ENCODE measurements at places on chromosomes 12 and 14.

DNA sequence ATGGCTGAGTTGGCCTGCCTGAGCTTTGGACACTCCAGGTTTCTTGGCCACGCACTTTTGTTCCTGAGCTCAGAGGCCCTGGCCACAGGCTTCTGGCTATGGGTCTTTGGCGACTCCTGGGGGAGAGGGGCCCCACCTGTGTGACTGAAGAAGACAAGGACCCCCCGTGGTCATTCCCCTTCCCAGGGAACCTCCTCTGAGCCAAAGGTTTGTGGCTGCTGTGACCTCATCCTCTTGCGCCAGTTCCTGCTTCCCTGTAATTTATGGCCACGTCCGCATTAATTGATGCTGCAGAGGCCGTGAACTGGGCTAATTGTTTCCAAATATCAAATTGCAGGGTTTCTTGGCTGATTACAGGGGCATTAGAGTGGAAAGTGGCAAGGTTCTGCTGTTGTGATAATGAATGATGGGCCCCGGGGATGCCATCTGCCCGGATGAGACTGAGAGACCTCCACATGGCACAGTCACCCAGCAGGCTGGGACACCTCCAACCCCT, 27.6 kb upstream of the NOS1 start:
- no peak for DNase-seq

- no peak for DNase-seq
Measured at GRCh38 chr12:117513353-117513752, 151.9 kb upstream of the NOS1 start.

- DNase-seq, result no peak
Measured at GRCh38 chr14:101972126-101972866, 7.9 kb downstream of the DYNC1H1 start.

GRCh38 chr14:103061482-103061976, 4.2 kb upstream of the CDC42BPB start:
- DNase-seq, result no peak

DNA sequence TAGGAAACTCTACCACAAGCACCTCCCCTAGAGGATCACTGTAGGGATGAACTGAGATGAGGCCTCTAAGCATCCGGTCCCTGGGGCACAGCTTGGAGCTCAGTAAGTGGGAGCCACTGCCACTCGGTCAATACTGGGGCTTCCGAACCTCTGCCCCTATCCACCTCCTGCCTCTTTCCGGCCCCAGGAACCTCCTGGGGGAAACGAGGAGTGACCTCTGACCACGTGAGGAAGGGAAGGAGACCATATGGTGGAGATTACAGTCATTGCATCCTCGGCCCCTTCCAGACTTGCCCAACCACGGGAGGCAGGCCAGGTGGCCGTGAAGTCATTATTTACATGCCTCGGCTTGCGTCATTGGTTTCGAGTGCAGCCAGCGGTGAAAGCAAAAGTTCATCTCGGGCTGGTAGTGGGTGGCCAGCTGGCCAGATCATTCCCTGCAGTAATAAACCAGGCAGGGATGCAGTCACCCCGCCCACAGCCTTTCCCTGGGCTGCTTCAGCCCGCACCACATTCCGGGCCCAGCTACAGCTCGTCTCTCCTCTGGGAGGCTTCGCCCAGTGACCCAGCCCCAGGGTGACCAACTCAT, 65.4 kb downstream of the C14orf132 start:
- no peak for DNase-seq

GRCh38 chr12:3520711-3521110, 29.7 kb downstream of the PRMT8 start:
- DNase-seq, result no peak

DNA sequence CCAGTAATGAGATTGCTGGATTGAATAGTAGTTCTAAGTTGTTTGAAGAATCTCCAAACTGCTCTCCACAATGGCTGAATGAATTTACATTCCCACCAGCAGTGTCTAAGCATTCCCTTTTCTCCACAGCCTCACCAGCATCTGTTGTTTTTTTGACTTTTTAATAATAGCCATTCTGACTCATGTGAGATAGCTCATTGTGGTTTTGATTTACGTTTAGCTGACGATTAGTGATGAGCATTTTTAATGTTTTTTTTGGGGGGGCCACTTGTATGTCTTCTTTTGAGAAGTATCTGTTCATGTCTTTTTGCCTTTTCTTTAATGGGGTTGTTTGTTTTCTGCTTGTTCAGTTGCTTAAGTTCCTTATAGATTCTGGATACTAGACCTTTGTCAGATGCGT, 8.1 kb upstream of the SLC15A5 start:
- DNase-seq, result no peak

DNA sequence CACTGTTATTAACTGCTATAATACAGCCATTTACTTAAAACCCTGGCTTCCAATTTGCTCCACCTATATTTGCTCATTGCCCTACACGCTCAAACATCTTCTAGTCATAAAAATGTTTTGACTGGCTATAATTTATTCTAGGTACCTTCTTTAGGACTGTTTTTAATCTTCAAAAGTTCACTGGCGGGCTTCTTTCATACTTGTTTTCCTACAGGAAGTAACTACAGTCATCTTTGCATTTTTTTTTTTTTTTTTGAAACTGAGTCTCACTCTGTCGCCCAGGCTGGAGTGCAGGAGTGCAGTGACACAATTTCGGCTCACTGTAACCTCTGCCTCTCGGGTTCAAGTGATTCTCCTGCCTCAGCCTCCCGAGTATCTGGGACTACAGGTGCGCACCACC, 32.5 kb downstream of the MPHOSPH9 start:
- DNase-seq, result no peak

DNA sequence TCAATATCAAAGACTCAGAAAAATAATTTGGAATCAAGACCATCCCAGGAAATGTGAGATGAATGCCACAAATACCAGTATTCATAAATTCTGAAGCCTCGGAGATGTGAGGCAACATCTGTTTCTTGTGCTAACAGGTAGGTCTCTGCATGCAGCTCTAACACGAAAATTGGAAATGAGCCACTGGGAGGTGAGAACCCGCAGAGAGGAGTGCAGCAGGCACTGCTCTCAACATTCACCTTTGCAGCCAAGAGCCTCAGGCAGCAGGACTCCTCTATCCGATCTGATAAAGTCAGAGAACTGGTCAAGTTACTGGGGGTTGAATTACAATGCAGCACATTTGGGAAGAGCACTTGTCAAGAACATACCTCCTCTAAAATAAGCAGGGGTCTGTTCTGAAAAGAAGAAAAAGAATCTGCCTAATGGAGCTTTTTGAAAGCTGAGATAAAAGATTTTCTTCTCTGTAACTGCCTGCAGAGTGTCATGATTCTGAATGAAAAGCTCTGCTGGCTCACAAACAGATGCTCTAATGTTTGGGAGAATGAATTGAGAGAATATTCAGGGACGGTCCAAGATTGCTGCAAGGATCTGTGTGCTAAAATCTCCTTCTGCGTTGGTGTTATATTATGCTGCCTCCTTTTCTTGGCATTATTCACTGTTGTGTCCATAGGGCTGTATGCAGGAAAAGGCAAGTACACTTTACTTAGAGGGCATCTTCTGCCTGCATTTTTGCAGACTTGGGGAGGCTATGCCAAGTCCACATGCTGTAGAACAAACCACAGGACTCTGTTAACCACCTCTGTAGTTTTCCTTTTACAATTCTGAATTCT, 209.6 kb upstream of the KRR1 start:
- DNase-seq, result no peak

DNA sequence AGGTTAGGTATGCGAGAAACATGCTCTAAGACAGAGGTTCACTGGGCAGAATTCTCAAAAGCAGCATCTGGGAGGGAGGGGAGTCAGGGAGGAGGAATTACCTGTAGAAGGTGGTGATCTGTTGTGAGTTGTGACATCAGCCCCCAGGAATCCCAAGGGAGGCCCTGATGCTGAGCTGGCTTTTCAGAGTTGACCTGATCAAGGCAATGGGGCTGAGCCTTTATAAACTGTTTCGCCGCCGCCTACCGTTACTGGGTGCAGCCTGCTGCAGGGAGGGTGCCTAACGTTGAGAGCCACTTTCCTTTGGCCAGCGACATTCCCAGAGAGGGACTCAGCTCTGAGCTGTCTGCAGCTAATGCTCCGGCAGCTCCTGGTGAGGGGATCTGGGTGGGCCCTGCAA, 257.9 kb upstream of the TMEM132C start:
- no peak for DNase-seq

DNA sequence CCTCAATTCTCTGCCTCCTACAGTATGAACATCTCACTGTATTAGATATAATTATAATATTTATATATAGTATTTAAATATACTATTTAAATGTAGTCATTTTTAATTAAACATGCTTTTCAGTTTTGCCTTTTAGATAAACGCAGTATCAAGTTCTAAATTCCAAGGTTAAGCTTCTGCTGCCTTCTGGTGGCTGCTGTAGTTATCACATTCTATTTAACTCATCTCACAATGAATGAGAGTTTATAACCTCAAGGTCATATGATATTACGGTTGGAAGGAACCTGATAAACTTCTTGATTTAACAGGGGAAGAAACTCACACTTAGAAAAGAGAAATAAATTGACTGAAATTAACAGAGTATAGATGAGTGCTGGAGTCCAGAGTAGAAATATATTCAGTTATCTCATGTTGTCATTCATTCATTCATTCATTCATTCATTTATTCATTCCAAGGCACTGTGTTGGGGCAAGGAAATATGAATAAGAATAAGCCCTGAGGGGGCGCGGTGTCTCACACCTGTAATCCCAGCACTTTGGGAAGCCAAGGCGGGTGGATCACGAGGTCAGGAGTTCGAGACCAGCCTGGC, 31.9 kb downstream of the GUCY2C start:
- DNase-seq, result no peak

- no peak for DNase-seq
Measured at GRCh38 chr12:69524755-69525469, 54.7 kb downstream of the FRS2 start.

DNA sequence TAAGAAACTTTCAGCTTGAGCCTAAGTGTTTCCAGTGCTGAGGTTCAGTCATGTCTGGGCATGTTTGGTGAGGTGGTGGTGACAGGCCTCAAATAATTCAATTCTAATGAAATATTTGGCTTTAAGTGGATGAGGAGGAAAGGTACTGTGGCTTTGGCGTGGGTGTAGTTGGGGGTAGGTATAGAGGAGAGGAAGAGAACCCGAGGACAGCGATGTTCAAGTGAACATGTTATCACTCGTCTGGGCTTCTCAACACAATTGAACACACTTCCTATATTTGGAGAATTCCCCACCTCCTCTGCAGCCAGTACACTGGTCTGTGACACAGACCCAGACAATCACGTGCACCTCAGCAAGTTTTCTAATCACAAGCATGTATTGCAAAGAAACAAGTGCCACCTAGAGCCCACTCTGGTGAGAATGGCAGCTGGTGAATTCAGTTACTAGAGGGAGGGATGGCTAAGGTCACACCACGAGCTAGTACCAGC, 53.0 kb downstream of the IFNG-AS1 start:
- DNase-seq, result no peak

GRCh38 chr14:33782923-33783322, 168.0 kb downstream of the EGLN3 start:
- no peak for DNase-seq

DNA sequence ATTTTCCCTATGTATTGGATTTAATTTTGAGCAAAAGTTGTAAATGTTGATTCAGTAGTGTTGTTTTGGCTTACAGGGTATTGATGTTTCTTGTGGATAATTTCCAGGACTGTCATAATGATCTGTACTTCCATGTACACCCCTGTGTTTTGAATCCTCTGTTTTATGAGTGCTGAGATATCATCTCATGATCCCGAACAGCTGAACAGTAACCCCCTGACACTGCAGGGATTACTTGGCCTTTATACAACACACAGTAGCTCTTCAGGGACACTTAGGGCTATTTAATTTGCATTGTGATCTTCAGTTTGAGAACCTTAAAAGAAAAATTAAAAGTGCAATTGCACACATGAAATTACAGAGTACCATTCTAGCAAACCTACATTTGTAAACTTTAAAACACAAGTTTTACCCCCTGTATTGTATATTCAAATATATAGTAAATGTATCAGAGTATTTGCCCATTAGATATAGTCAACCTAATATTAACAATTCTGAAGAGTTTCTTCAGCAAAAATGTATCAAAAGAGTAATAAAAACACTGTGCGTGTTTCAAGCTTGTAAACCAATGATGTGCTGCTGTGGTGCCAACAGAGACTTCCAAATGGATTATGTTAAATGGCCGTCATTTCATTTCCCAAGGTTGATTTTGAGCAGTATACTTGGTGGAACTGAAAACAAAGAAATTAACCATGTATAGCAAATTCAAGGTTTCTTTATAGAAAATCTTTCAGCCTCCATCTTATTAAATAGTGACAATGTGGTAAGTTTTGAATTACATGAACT, 27.9 kb upstream of the MYF6 start:
- no peak for DNase-seq

DNA sequence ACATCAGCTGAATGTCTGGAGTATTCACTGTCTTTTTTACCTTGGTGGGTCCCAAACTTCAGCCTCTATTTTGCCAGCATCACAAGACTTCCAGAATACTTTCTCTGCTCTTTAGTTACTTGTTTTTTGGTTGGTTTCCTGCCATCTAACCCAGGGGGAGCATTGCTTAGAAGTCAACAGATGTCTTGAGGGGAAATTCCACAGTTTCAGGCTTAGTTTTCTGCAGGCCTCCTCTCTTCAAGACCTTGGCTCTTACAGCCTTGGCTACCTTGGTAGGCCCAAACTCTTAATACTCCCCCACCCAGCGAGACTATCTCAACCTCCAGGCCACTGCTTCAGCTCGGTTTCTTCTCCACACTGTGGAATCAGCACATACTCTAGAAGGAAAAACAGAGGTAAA, 41.7 kb downstream of the NEDD1 start:
- DNase-seq, result no peak

- DNase-seq, result no peak
Measured at GRCh38 chr14:70714055-70714550, 72.4 kb downstream of the TTC9 start.

- DNase-seq, result no peak
Measured at GRCh38 chr14:105330491-105330895, 15.9 kb downstream of the PACS2 start.

DNA sequence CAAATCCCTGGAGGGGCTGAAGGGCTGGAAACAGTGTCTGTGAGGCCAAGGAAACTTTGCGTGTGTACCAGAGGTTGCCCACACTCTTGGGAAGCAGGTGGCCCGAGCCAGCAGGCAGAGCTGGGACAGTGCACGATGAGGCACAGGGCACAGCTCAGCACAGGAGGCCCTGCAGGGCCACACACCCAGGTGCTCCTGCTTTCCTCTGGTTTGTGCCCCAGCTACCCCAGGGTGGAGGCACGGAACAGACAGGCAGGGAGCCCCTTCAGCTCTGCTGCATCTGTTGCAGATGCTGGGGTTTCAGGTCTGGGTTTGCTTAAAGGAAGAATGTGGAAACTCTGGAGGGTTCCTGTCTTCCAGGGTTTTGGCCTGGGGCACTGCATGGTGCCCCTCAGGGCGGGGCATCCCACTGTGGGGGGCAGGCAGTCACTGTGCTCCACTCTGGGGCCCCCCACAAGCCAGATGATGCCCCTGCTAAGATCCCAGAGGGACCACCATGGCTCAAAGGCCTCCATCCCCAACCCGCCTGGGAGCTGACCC, 8.6 kb downstream of the TMEM179 start:
- no peak for DNase-seq

Measured in ecto neural progenitor cell (in vitro differentiated cells).